ENCODE measurements at places on chromosomes 6 and 20.

DNA sequence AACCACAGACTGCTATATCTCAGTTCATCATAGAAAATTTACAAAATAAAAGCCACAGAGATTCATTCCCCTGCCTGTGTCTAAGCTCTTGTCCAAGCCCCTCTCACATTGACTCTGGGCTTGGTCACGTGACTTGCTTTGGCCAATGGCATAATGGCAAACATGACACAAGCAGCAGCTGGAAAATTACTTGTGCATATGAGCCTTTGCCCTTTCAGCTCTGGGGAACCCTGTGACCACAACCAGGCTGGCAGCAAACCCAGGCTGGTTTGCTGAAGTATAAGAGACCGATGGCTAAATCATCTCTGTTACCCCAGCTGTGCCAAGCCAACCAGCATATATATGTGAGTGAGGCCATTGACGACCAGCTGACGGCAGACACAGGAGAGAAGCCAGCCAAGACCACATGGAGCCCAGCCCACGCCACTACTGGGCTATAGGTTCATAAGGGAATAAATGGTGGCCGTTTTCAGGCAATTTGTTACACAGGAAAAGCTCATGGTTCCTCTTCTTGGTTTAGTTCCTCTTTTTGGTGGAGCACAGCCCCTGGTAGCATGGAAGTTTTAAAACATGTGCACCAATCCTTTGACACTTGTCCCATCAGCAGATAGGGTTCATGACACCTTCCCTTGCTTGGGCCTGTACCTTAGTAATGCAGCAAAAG lies 31.8 kb upstream of the RSPO4 start:
- no peak for DNase-seq

GRCh38 chr20:32585011-32585585 lies at the start of gene NOL4L:
TSS of gene NOL4L (minus strand) at chr20:32585333. CDS start at chr20:32584890, 443 bp downstream.
- peak; percentile 28 for DNase-seq

DNA sequence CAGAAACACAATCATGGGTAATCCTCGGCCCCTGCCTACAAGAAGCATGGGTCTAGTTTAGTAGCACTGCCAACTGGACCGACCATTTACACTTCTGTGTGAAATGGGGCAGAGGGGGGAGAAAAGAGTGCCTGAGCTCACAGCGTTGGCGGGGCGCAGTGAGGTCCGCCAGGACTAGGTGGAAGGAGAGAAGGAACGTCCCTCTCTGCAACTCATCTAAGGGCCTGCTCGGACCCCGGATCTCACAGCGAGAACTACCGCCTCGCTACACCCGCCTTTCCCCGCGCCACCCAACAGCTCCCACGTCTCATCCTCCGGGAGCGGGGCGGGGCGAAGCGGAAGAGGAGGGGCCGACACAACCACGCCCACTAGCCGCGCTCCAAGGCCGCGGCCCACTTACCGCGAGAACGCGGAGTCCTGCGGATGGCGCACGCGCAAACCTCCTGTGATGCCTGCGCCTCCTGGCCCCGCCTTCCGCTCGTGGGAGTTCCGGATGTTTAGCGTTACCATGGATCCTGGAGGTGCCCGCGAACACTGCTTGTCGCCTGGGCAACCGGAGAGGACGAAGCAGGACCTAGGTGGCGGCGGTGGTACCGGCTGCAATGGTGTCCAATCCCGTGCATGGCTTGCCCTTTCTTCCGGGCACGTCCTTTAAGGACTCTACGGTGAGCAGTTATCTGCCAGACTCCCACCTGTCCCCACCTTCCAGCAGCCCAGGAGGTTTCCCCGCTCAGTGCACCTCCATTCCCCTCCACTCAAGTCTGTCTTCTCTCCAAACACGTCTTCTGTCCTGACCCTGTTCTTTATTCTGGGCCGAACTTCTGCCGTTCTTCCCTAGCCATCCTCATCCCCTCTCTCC lies at the start of gene EFHC1:
Gene EFHC1 (plus strand): TSS at position 534 of the 859 bp plus-strand sequence. CDS start 69 bp downstream, at position 603.
- peak; percentile 99 for DNase-seq

- DNase-seq: no peak
Measured at GRCh38 chr6:156890627-156891314, 113.6 kb downstream of the ARID1B start.

DNA sequence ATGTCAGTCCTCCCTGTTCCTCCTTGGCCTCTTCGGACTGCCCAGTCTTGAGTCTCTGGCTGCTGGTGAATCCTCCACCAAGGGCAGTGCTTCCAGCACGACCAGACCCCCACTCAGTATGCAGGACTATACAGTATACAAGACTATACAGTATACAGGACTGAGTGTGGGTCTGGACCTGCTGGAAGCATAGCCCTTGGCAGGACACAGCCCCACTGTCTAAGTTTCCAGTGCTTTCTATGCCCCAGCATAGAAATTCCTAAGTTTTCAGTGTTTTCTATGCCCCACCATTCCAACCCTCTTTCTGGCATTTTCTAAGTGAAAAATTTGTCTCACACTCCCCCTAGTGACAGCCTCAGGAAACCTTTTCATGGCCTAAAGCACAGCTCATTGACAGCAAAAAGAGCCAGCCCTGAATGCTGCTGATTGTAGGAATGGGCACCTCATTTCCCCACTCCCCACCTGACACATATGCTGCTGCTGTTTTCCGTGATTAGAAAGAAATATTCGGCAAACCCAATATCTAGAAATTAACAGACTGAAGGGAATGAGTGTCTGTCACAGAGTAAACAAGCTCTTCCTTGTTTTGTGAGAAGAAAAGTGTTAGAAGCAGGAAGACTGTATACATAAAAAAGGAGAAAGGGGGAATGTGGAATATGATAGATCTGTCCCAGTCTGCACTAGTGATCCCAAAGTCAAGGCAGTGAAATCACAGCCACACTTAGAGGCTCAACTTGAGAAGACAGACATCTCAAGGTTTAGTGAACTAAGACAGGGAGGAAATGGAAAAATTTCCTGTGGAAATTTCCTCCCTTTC lies 206.9 kb downstream of the IBTK start:
- DNase-seq: peak; percentile 78

- no peak for DNase-seq
Measured at GRCh38 chr6:84078335-84078734, 44.8 kb downstream of the MRAP2 start.

- peak; percentile 77 for DNase-seq
Measured at GRCh38 chr6:2396846-2397630, 151.6 kb upstream of the GMDS start.

DNA sequence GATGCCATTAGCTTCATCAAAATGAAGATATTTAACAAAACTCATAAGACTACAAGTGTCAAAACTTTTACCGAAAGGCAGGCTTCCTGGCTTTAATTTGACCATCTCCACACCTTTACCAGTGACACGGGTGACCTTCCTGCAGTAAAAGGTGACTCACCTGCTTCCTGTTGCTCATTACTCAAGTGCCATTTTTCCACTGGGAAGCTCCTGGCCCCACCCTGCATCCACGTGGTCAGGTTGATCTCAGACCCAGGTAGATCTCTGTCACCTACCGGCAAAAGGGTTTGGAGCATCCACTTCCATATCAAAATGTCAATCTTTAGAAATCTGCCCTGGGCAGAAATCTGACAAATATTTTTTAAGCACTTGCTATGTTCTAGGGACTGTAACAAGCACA lies 31.9 kb upstream of the CDH4 start:
- DNase-seq: no peak

DNA sequence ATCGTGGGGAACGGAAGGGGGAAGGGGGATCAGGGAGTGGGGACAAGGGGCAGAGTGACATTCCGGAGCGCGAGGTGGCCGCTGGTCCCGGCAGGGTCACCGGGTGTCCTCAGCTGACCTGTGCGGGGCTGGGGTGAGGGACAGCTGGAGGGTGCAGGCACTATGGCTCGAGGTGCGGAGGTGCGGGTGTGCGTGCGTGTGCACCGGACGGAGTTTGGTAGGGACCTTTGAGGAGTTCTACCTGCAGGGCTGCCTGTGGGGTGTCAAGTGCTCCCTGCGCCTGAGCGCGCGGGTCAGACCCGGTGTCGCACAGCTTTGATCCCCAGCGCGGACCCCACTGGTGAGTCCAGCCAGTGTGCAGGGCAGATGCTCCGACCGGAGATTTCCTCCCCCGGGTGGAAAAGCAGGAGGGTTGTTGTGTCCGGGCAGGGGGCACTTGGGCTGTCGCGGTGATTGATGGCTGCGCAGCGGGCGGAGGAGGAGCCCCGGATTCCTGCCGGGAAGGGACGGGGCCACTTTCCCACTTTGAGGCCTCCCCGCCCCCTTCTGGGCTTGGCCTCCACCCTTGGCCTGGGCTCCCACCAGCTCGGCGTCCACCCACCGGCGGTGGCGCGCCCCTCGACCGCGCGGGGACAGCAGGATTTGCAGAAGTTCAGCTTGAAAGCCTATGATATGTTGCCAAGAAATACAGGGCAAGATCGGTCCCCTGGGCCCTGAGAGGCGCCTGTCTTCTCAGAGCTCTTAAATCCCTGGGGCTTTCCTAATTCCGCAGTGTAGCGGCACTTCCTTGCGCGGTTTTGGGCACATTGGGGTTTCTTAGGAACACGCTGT lies 658 bp downstream of the RIN2 start:
- DNase-seq: peak; percentile 71

DNA sequence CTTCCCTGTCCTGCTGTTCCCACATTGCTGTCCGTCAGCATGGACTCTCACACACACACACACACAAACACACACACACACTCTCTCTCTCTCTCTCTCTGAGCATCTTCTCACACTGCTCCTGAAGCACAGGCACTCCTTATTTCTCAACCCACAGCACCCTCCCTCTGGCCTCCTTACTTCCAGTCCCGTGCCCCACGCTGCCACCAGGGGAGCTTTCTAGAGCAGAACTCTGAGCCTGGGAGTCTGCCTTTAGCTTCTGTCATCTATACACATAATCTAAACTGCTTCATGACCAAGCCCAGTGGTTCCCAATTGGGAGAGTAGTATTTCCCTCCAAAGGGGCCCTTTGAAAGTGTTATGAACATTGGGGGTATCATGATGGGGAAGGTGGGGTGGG lies 29.1 kb downstream of the HECA start:
- no peak for DNase-seq

- no peak for DNase-seq
Measured at GRCh38 chr20:34896086-34896621, 19.7 kb downstream of the ACSS2 start.

GRCh38 chr6:282867-283416 lies 9.3 kb upstream of the DUSP22 start:
- DNase-seq: no peak

GRCh38 chr6:135798751-135799515 lies 52.6 kb upstream of the PDE7B start:
- DNase-seq: no peak

DNA sequence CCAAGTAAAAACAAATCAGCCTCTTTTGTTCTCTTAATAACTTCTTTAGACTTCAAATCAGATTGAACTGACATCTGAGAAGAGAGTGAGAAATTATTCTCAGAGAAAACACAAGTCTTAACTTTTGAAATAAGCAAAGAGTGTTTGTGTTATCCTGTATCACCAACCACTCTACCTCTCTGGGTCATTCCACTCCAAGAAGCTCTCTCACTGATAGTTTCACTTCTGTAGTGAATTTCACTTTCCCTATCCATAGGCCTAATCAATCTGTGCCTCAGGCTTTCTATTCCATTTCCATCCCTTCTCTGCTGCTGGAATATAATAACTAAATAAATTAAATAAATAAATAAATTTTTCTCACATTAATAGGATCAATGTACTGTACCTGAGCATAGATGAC lies 235.0 kb downstream of the HTR1B start:
- DNase-seq: no peak

DNA sequence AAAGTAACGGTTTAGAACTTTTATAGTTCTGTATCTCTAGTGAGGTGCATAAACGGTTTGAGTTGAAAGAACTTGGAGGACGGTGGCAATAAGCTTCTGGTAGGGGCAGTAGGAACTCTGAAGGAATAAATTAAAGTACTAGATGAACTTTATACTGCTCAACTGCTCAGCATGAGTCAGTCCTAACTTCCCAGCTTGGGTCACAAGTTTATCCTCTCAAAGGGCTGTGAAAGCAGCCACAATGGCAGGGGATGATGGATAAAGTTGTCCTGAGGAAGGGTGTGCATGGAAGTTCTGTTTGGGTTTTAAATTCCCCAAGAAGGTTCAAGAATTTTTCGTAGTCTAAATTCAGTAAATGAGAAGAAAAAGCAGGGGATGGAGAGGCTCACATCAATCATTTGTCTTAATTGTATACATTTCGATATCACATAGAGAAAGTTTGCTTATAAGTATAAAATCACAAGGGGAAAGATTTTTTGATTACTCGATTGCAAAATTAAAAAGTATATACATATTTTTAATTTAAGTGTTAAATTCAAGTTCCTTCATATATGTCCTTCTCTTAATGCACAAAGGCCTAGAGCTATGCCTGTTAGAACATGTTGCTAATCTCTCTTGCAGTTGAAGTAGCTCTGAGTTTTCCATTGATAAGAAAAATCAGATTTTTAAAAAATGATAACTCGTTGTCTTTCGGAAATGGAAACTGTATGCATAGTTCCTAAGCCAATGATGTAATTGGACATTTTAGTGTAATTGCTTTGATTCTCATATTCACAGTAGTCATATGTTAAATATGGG lies 55.3 kb upstream of the JAG1 start:
- no peak for DNase-seq

Data from lung (tissue), 17 donors.